Cardiac muscle cell (in vitro differentiated cells and primary cell): ENCODE measurements at places on chromosomes 12 and 14.

DNA sequence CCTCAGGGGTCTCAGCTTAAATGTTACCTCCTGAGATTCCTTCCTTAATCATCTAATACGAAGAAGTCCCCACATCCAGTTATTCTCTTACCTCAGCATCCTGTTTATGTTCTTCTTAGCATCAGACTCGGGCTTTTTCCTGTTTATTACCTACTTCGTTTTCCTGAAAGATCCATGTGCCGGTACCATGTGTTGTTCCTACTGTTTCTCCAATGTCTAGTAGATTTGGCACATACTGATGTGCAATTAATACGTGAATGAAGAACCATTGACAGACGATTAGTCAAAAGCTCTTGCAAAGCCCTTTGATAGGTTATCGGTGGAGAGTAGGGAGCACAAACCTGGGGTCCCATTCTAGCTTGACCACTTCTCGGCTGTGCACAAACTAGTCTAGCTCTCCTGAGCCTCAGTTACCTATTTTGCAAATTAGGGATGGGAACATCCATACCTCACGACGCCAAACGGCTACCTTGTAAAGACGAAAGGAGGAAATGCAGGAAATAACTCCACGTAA, 735 bp upstream of the MAPKAPK5 start:
- DNase-seq, result no peak

GRCh38 chr12:78645956-78646355, 218.6 kb upstream of the SYT1 start:
- DNase-seq, result no peak

DNA sequence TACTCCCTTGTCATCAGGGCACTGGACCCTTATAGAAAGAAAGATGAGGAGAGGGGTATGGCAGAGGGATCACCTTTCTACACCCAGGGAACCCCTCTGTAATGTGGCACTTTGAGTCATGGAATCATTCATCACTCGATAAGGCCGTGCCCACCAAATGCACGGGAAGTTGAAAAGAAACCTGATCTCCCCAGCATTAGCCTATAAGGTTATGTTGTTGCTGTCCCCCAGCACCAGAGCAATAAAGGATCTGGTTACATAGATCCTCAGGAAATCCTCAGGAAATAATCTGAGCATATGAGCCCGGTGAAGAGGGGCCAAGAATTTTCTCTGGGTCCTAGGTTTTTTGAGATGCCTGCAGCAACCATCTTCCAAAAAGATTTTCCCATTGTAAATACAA, 148.8 kb upstream of the CRY1 start:
- peak; percentile 31 for DNase-seq

DNA sequence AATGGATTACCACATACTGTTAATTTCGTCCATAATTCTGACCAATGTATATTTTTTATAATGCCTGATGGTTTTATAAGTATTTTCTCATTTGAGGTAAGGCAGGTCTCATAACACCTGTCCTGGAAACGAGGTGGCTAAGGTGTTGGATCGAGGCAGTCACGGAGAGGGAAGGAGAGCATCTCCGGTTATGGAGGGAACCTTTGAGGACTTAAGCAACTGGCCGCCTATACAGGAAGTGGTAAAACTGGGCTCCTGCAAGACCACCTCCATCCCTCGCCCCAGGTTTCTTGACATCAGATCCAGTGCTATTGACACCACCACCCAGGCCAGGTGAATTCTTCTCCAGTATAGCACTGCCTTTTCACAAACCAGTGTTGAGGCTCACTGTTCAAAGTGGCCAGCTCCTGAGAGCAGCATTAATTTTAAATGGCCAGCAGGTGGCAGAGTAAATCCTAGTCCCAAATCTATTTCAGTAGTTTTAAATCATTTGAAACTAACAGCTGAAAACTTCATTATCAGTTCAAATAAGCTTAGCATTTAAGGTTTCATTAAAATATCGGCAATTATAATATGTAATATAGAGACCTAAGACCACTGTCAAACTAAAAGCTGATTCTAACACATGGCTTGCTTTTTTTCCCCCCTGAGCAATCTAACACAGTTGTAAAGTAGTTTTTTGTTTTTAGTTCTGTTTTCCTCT, 100.8 kb downstream of the PPM1A start:
- DNase-seq, result peak; percentile 70

DNA sequence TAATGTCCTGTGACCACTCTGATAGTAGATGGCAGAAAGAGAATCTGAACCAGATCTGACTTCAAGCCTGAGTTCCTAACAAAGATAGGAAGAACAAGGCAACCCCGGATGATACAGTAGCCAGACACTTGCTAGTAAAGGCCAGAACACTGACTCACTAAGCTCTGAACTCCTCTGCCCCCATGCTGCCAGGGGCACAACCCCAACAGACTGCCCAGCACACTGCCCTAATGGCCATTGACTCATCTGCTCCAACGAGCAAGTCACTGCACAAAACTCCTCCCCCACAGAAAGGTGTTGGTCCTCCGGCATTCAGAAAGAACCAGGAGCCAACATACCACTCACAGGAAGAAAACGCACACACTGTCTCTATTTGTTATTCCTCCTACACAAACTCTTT, 179.6 kb upstream of the NUDT4 start:
- no peak for DNase-seq

- DNase-seq, result no peak
These were observed 86.9 kb downstream of the TPH2 start for GRCh38 chr12:72025524-72025923.

DNA sequence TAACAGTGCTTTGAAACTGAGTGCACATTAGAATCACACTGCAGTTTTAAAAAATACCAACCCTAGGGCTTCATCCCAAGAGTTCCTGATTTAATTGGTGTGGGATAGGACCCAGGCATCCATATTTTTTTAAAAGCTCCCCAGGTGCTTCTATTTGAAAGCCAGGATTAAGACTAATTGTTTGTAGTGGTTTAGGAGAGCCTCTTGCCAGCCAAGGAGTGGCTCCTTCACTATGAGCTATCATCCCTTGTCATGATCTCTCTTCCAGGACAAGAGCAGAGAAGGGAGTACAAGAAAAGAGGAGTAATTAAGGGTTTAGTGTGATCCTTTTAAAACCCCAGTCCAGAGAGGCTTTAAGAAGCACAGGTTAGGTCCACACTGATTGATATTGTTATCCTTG, 178.0 kb downstream of the CAND1 start:
- no peak for DNase-seq

DNA sequence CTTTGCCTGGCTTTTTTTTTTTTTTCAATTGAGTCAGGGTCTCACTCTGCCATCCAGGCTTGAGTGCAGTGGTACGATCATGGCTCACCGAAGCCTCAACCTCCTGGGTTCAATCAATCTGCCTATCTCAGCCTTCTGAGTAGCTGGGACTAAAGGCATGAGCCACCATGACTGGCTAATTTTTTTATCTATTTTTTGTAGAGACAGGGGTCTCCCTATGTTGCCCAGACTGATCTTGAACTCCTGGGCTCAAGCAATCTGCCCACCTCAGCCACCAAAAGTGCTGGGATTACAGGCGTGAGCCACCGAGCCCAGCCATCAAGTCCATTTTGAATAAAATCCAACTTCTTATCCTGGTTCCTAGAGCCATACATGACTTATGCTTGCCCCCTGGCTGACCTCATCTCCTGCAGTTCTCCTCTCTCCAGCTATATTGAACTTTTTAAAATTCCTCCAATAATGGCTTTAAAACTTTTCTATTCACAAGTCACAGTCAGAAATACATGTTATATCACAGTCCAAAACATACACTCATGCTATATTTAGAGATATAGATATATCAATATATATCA, 10.4 kb upstream of the RND1 start:
- no peak for DNase-seq

GRCh38 chr12:96520767-96521166, 31.4 kb downstream of the CFAP54 start:
- DNase-seq, result no peak

DNA sequence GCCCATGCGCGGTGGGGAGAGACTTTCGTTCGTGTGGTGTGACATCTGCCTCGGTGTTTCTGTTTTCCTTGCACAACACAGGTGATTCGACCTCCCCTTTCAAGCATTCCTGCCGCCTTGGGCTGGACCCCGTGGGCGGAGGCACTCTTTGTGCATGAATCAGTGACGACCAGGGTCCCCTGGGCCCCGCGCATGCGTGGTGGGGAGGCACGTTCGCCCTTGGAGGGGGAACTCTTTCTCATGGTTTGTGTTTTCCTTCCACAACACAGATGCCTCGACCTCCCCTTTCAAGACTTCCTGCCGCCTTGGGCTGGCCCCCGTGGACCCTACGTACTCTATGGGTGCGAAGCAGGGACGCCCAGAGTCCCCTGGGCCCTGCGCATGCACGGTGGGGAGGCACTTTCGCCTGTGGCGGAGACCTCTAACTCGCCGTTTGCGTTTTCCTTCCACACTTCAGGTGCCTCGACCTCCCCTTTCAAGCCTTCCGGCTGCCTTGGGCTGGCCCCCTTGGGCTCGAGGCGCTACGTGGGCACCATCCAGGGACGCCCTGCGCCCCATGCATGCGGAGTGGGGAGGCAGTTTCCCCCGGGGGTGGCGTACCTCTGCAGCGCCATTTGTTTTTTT, 340.9 kb downstream of the ALG10 start:
- DNase-seq, result no peak

DNA sequence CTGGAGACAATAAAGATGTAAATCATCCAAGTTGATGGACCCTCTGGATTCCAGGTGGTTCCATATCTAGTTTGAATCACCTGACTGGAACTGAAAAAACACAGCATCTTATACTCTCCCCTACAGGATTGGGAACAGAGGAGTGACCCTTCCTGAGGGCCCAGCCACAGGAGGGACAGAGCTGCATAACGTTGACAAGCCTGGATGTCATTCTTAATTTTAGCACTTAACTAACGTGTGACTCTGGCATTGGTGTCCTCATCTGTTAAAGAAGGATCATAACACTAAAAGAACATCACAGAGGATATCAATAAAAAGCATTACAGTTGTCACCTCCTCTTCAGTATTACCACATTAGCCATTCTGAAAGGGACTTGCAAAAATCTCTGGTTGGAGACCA, 47.7 kb downstream of the STON2 start:
- DNase-seq, result no peak

- no peak for DNase-seq
These were observed 15.9 kb upstream of the ATP6V0A2 start for GRCh38 chr12:123696207-123696606.

DNA sequence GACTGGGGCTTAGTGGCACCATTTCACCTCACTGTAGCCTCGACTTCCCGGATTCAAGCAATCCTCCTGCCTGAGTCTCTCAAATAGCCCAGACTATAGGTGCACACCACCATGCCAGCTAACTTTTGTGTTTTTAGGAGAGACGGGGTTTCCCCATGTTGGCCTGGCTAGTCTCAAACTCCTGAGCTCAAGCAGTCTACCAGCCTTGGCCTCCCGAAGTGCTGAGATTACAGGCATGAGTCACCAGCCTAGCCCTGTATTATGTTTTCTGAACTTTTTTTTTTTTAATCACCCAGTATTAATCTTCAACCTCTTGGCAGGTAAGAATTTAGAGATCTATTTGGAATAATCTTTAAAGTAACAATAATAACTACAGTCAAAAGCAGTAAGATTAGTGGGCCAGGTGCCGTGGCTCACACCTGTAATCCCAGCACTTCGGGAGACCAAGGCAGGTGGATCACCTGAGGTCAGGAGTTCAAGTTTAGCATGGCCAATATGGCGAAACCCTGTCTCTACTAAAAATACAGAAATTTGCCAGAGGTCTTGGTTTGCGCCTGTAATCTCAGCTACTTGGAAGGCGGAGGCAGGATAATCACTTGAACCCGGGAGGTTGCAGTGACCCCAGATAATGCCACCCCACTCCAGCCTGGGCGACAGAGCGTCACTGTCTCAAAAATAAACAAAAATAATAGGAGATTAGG, 8.6 kb downstream of the NANOG start:
- peak; percentile 7 for DNase-seq

DNA sequence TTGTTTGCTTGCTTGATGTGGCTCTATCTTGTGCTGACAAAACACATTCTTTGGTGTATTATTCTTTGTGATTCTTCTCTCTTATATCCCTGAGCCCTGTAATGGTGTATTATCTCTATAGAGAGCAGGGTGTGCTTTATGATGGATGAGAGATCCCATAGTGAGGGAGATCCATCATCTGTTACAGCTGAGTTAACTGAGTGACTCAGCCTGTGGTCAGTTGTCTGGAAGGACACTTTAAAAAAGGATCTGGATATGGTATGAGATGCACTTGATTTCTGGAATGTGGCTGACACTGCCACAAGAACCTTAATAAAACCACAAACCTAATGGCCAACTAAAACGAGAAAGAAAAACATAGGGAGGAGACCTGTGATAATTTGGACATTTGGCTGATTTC, 461.4 kb upstream of the SYT1 start:
- no peak for DNase-seq

DNA sequence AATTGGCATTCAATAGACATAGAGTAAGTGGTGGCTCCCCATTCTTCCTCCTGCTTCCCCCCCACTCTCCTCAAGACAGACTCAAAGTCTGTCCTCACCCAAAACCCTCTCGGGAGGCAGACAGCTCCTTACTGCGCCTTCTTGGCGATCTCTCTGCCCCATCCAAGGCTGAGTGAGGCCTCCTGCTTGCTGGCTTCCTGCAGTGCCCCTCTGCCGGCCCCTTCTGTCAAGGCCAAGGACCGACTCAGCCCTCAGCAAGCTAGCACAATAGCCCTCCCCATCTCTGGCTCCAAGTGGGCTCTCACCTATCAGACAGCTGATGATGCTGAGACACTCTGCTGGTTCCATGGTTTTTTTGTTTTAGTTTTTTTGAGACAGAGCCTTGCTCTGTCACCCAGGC, 62.5 kb upstream of the DLK1 start:
- DNase-seq, result no peak

GRCh38 chr12:106976668-106977067, 10.3 kb downstream of the MTERF2 start:
- DNase-seq, result no peak

GRCh38 chr14:95994593-95994928, 44.6 kb upstream of the C14orf132 start:
- no peak for DNase-seq

DNA sequence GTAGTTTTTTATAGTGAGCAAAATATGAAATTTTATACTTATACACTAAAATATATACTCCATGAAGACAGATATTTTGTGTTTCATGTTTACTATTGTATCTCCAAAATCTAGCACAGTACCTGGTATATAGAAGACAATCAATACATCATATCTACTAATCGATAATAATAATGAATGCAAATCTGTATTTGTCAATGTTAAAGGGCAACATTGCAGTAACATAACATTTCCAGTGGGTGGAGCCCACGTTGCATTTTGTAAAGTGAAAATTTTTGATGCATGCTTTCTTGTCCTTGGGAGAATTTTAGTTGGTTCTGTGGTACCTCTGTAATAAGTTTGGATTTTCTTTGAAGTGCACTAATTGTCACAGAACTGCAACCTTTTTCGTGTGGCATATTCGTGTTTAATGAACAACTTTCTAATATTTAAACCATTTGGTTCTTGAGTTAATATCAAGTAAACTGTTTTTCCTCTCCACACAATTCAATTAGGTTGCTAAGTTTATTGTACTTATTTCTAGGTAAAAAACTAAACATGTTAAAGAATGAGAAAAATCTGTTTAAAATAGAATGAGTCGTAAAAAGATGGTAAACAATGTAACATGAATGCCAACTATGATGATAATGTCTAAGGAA, 47.4 kb downstream of the AVPR1A start:
- peak; percentile 35 for DNase-seq

GRCh38 chr14:68548194-68549076, 244.4 kb downstream of the ZFP36L1 start:
- peak; percentile 99 for DNase-seq
